ENCODE measurements at places on chromosomes 7 and 10.
A peak's percentile ranks its signal among the peaks of the same experiment; 100 is the strongest.

DNA sequence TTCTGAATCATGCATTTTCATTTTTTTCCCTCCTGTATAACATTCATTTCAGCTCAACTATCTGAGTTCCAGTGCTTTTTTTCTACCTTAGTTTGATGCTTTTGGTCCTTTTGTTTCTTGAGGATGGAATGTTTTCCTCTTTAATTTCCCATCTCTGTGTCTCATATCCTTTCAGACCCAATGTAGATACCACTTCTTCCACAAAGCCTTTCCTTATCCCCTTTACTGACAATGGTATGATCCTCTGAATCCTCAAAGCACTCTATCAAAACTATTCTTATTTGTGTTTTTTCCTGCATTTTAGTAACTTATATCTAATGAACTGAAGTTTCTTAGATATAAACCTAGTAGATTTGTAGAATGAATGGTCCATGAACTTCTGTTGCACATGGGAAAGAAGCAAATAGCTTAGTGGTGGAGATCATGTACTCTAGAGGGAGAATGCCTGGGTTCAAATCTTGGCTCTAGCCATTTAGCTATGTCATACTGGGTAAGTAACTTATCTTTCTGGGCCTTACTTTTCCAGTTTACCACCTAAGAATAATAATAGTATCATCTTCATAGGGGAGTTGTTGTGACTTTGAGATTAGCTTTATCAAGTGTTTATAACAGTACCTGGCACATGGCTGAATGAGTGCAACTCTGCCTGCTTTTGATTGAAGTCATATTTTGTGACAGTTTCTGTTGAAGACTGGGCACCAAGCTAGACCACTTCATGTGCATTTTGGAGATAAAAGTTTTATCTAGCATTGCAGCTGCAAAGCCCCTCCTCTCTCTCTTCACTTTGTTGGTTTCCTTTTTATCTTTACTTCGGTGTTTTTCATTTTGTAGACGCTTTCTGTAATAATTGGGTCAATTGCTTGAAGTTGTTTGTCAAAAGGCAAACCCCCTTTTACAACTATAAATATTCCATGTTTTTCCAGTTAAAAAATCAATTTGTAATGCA lies 18.5 kb downstream of the STAM start:
- no peak for DNase-seq

DNA sequence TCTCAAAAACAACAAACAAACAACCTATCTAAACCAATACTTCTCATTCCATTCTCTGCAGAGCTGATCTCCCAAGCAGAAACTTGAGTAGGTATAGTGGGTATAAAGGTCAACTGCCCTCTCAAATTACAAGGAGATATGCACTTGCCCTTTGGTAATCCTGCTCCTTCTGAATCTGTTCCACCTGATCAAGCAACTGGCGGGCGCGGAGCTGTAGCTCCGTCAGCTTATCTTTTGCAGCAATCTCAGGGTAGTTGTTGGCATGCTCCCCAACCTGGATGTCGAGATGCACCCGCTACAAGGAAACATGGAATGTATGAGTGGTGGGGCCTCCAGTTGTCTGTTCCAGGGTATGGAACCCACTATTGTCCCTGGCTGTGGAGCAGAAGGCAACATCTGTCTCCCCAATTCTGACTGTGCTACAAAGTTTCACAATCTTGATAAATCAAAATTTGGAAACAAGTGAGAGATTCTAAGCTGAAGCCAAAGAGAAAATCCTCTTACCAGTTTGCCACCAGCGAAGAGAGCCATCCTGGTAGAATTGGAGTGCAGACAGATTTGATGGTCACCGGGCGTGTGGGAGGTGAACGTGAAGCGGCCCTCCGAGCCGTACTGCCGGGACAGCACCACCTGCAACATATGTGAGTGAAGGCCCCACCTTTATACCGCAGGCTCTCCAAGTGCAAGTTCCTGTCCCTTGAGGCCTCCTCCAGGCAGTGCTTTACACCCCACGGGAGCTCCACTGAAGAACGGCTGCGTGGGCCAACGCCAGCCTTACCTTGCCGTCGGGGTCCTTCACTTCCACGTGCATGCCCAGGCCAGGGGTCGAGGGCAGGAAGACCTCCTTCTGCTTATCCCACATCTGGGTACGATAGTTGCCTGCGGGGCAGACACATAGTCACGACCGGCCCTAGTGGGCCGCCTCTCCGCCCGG lies 819 bp downstream of the TMED4 start:
- DNase-seq: peak; percentile 18

GRCh38 chr7:130918129-130919052 lies 184.4 kb upstream of the KLF14 start:
- DNase-seq: no peak

DNA sequence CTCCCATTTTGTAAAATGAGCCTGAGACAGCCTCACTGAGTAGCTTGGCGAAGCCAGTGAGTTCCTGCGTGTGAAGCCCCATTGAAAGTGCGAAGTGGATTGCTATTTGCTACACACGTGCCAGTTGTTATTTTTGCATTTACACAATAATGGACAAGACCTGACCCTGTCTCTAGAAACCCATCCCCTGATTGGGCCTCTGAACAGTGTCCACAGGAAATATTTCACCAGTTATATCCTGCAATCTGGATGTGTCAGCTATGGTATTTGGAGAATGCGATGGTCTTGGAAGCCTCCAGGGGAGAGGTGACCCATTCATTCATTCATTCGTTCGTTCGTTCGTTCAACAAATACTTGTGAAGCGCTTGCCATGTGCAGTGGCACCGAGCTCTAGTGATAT lies 37.1 kb downstream of the COL13A1 start:
- DNase-seq: no peak

GRCh38 chr7:24601600-24601999 lies 28.3 kb downstream of the PALS2 start:
- DNase-seq: no peak

DNA sequence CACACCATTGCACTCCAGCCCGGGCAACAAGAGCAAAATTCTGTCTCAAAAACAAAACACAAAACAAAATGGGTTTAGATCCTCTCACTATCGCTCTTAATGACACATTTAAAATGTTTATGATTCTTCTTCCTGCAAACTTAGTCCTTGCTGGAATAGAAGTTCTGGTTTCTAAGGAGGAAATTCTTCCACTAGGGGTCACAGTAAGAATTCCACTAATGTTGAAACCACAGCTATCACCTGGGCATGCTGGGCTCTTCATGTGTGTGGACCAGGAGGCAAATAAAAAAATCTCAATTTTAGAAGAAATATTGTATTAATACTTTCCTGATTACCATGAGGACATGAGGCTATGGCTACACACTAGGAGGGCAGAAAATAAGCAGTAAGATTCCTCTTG lies 915.8 kb downstream of the TYW1 start:
- no peak for DNase-seq

DNA sequence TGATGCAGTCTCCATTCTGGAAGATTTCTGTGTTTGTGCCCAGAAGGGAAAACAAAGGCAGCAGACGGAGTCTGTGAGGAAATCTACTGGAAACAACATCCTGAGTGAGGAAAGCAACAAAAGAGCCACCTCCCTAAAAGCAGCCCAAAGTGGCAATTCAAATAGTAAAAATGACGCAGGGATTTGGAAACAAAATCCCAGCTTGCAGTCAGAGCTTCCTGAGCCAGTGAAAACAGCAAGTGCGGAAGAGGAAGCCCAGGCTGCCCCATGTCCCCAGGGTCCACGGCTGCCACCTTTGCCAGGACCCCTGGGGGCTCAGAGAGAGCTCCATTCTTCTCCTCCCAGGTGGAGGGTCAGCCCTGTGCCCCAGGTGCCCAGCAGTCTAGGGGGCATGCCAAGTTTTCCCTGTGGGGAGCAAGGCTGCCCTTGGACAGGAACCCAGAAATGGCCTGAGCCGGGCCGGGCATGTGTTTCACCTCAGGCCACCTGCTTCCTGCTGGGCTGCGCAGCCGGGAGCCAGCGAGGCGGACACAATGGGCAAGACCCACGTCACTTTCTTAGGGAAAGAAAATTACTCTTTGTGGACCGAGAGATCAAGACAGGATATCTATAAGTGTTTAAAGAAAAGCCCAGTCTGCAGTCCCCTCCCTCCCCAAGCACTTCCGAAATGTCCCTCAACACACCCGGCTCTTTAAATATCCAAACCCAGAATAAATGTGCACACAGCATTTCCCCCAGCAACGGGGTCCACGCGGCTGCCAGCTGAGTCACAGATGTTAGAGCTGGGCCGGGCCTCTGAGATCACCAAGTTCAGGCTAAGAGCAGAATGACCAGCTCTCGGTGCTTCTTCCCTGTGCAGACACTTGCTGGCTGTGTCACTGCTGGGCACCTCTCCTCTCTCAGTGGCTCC lies 231.1 kb downstream of the ARHGAP12 start:
- DNase-seq: no peak

DNA sequence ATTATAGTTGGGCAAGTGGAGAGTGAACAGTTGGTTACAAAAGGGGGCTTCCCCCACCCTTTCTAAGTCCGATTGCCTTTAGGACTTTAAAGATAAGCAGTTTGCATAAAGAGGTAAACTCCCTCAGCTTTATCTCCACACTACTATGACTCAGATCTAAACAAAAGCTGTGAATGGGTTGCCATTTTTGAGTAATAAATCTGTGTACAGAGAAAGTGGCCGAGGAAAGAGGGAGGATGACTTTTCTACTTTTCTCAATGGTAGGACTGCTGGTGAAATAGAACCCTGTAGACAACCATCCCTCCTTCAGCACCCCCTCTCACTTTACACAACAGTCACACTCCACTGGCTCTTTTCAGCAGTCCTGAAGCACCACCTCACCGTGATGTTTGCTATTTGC lies 71.2 kb downstream of the DNMBP start:
- no peak for DNase-seq

- DNase-seq: no peak
Measured at GRCh38 chr10:819326-819725, 112.2 kb downstream of the LARP4B start.

- DNase-seq: no peak
Measured at GRCh38 chr7:17131983-17132655, 166.3 kb upstream of the AHR start.

DNA sequence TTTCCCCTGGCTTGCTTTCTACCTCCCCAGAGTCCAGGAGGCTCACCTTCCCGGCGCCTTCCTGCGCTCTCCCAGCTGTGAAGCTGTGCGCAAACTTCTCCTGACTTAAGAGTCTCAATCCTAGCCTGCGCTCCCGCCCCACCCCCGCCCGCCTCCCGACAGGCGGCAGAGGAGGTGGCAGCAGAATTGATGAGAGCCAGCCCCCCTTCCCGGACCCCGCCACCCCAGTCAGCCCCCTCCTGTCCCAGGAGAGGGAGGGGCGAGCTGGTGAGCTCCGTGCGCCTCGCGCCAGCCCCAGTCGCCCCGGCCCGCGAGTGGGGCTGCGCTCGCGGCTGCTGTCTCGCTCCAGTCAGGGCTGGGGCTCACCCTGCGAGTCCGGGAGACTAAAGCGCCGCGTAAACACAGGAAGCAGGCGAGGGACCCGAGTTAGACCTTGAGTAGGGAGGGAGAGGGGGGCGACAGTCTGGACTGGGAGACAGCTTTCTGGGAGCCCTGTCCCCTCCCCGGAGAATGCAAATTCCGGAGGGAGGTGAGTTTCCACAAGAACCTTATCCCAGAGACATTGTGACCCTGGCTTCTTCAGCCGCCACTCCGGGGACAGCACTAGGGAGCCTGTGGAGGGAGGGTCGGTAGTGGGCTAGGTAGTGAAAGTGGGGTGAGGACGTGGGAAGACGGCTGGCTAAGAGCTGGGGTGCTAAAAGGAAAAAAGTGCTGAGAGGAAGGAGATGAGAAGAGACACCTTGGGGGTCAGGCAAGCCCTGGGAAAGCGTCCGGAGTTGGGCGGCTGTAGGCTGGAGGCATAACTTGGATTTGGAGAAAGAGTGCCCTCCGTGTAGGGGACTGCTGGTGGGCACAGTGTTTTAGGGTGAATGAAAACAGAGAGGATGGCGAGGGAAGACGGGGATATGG lies at the start of gene CALCR:
CALCR (minus strand) TSS at position 79 of the 909 bp plus-strand sequence. CDS start 87,743 bp downstream, outside the sequence.
- DNase-seq: no peak

DNA sequence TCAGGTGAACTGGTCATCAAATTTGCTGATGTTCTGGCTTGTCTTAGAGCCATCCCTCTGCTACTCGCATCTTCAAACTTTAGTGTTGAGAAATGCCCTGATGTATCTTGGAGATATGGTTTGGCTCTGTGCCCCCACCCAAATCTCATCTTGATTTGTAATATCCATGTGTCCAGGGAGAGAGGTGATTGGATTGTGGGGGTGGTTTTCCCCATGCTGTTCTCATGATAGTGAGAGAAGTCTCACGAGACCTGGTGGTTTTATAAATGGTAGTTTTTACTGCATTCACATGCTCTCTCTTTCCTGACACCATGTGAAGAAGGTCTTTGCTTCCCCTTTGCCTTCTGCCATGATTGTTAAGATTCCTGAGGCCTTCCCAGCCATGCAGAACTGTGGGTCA lies 74.0 kb upstream of the AFAP1L2 start:
- no peak for DNase-seq

- no peak for DNase-seq
Measured at GRCh38 chr10:52437205-52437646, 123.1 kb downstream of the DKK1 start.

GRCh38 chr7:94031865-94032264 lies 27.7 kb upstream of the BET1 start:
- no peak for DNase-seq

Measured in stimulated activated CD4-positive, alpha-beta T cell treated with anti-CD3 and anti-CD28 coated beads, Interleukin-15, amount 100 ng/mL, for 48 hours (primary cell).